Amniotic stem cell (primary cell): ENCODE measurements at places on chromosomes 11 and 22.

- DNase-seq, result no peak
Measured at GRCh38 chr11:134272381-134273316, 3.5 kb upstream of the GLB1L3 start.

DNA sequence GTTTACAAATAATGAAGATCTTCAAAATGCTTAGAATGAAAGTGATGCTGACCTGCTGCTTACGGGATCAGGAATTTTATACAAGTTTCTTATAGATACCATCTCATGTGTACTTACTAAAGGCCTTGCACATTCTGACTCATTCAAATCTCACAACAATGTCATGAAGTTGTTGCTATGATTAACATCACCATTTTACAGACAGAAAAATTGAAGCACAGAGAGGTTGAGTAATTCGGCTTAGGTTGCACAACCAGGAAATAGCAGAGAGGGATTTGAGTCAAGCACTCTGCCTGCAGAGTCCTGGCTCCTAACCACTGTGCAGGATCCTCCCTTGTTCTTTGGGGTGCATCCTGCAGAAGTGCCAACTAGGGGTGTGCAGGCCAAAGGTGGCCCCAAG, 471.9 kb downstream of the MIAT start:
- DNase-seq, result no peak

DNA sequence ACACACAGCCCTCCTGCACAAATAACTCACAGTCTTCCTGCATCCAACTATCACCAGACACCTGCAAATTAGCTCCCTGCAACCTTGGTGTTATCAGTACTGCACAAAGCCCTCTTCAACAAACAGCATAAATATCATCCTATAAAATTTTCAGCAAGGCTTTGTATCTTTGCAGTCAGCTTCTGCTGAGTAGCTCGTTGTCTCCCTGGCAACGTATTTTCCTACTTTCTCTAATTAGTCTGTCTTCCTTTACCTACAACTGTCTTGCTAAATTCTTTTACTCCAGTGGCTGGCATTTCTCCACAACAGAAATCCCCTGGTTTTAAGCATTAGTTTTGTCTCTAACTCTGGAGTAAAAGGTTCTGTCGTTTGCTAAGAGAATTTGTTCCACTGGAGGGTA, 3.9 kb downstream of the OR8D4 start:
- no peak for DNase-seq

DNA sequence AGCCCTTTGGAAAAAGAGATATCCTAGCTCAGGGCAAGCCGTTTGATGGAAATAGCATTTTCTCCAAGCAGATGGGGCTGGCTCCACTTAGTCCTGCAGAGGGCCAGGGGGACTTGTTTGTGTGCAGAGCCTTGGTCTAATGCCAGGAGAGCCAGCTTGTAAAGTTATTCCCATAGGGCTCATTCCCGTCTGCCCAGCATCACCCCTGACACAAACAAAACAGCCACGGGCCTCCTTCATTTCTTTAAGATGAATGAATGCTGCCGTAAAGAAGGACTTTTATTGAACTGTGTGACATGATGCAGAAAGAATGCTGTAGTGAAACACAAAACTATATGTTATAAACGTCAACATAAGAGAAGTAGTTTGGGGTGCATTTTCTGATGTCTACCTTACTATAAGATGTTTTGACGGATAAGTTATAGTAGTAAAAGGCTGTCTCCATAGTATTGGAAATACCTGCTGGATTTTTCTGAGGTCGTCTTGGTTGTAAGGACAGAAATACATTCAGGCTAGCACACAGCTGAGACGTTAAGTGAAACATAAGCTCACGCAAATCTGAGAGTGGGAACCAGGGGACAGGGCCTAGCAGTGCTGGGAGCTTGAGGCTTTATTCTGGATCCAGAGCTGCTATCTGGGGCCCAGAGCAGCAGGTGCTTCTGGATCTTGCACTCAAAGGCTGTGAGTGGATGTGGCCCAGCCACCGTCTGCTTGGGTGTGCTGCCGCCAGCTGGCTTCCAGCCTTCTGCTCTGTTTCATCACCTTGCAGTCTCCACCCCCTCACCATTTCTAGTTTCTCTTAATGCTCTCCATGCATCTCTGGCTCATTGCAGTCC, 53.3 kb downstream of the NCAM1 start:
- no peak for DNase-seq

- no peak for DNase-seq
Measured at GRCh38 chr11:19670030-19670791, 42.4 kb upstream of the NAV2 start.

DNA sequence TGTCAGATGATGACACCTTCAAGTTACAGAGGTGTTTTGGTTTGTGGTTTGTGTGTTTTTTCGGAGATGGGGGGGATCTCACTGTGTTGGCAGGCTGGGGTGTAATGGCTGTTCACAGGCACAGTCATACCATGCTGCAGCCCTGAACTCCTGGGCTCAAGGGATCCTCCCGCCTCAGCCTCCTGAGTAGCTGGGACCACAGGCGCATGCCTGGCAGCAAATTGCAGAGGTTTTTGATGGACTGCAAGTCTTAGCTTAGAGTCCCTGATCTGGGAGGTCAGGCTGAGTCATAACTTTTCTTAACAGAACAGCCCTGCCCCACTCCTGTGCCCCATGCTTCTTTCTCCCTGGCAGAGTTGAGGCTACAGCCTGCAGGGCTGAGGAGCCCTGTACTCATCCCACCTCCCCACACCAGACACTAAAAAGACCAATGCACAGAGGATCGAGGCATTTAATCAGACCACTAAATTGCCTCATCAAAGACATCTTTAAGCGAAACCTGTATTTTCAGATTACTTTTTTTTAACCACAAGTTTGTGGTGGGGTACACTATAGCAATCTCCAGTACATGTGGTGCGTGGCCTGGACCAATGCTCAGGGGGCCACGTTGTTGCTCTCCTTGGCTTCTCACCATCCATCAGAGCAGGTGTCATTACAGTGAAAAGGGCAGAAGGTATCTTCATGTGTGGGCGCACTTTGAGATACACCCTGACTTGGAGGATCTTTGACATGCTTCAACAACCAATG, 17.1 kb upstream of the ADORA2A start:
- no peak for DNase-seq

DNA sequence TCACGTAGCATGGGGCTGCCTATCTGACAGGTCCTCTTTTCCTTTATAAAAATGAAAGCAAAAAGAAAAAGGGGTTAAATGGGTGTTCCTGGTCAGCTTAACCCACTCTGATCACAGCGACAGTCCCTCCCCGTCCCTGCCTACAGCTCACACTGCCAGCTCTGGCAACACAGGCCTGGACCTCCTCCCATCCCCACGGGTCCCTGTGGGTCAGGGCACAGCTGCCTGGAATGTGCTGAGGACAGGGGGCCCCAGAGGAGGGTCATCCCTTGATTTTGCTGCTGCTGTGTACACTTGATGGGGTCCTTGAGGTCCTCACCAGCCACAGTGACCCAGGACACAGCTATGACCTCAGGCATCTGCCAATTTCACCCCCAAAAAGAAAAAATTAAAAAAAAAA, 29.6 kb upstream of the CYP2D6 start:
- no peak for DNase-seq

DNA sequence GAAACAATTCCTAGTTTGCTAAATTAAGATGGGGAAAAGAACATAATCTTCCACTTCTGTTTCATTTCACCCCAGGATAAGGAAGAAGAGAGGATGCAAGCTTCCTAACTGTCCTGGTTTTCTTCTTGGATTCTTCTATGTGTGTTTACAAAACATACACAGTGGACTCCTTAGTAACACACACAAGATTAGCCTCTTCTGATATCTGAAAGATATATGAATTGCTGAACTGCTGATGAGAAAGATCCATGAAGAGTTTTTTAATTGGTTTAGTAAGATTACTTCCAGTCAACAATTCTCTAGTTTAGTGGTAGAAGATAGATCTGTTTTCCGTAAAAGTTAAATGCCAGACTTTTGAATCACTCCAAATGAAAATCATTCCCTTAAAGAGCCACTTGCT, 86.8 kb downstream of the WT1 start:
- no peak for DNase-seq

GRCh38 chr11:113436672-113437252, 38.4 kb downstream of the DRD2 start:
- no peak for DNase-seq

DNA sequence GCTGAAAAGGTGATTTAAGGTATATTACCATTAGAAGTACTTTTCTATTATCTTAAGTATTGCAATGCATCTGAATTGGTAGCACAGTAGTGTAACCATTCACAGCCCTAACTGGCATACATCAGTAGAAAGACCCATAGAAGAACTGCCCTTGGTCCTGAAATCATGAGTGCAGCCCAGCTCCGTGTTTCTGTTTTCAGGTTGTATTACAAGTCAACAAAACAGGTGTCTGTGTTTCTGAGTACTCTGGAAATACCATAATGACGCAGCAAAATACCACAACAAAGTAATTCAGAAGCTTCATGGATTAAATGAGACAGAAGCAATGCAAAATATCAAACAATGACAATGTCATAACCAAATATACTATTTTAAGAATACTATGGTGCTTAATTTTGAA, 226.3 kb downstream of the OPCML start:
- DNase-seq, result no peak

- DNase-seq, result no peak
Measured at GRCh38 chr11:8110396-8110795, 29.4 kb downstream of the TUB start.

DNA sequence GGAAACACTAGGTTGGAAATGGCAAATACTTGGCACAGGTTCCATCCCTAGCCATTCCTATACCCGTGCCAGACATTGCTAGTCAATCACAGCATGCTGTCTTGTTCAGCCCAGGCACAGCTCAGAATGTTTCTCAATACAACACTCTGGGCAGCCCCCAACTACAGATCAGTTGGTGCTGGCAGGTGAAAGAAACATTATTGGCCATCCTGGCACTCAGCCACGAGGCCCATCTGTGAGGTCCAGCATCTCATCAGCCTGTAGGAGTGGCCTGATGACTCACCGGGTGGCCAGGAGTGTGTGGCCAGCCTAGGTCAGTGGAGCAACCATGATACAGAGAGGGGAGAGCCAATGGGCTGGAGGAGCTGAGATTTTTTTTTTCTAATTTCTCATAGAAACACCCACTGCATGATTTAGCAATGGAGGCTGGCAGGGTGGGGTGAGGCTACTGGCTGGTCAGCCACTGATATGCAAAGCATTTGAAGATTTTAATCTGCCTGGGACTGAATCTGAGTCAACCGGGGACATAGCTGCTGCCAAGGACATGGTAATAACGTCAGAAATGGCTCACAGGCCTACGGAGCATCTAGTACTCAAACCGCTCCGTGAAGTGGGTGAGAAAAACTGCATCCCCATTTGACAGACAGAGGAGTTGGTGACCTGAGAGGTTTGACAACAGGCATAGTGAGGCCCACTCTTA, 5.4 kb downstream of the MYO18B start:
- DNase-seq, result peak; percentile 79

DNA sequence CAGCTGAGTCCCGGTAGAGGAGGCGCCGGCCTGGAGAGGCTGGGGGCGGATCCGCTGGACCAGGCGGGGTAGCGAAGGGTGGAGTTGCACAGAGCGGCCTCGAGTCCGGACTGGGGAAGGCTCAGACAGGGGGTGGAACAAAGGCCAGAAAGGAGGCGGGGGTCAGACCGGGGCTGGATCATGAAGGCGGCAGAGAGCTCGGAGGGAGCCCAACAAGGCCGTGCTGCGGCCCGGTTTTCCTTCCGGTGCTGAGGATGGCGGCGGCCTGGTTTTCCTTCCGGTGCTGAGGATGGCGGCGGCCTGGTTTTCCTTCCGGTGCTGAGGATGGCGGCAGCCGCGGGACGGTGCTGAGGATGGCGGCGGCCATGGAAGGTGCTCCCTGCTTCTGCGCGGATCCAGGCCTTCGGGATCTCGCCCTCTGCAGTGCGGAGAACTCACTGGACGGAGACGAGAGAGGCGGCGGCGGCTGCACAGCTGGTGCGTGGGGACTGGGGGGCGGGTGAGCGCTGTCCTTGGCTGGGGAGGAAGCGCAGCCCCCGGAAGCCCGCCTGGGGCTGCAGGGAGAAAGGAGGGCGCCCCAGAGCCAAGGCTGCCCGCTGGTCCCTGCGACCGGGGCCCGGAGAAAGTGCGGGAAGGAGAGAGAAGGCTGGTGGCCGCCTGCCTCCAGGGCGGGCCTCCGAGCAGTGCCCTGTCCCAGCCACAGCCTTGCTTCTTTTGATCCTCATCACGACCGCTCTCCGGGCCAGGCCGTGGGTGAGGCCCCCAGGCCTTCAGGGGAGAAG, 350.4 kb upstream of the B3GAT1 start:
- no peak for DNase-seq

GRCh38 chr11:69452206-69452987, 29.1 kb upstream of the LINC01488 start:
- no peak for DNase-seq

GRCh38 chr11:16750417-16750816, 12.0 kb downstream of the C11orf58 start:
- no peak for DNase-seq

- peak; percentile 70 for DNase-seq
Measured at GRCh38 chr11:2097356-2097997, 41.7 kb downstream of the IGF2 start.

GRCh38 chr11:115067900-115068530, 389.7 kb downstream of the NXPE2 start:
- DNase-seq, result no peak

DNA sequence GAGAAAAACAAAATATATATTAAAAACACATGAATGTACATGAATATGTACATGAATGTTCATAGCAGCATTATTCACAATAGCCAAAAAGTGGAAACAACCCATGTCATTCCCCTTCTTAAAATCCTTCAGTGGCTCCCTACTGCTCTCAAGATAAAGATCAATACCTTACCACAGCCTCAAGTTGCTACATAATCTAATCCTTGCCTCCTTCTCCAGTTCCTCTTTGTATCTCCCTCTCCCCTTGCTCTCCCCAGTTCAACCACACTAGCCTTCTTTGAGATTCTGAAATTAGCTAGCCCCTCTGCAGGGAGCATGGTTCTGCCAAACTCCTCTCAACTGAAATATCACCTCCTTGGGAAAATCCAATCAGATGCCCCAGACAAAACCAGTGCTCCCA, 28.1 kb downstream of the MTMR2 start:
- no peak for DNase-seq

DNA sequence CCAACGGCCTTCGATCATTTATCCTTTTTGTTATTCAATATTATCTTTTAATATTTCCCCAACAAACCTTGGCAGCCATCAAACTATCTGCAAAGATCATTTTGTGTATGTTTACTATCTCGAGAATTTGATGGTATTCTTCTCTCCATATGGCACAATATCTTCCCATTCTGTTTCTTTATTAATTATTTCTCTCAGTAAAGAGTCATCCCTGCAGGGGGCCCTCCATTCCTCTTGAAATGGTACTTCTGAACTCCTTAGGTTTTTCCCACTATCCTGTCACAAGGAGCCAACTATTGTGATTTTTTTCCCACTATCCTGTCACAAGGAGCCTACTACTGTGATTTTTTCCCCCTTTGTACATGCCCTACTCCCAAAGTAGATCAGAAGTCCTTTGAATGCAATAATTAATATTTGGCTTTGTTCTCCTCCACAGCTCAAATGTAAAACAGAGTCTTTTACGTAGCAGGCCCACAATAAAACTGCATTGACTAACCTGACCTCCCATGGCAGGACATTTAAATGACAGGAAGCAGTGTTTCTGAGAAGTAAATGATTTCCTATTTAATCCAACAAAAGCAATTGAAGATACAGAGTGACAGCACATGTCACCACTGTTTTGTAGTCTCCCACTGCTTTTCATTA, 43.3 kb downstream of the PDGFD start:
- no peak for DNase-seq

GRCh38 chr11:113474362-113475159, 637 bp downstream of the DRD2 start:
- DNase-seq, result peak; percentile 24
